WTC11 (cell line): ENCODE measurements at places on chromosomes 3 and 15.
A peak's percentile ranks its signal among the peaks of the same experiment; 100 is the strongest.

DNA sequence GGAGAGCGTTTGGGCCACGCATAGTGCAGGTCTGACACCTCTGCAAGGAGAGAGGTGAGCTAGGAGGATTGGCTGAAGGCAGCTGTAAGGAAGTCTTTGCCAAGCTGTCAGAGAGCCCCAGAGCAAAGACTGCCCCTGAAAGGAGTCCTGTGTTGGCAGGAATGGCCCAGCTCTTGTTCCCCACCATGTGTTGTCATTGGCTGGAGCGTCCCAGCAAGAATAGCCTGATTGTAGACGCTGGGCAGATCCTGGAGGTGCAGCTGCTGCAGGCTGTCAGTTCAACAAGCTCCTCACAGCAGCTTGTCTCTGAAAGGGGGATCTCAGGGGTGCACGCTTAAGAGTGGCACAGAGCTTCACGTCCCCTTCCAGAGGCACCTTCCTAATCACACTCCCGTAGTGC lies 237.6 kb downstream of the FEZF2 start:
- H3K4me1 ChIP-seq, result peaks cover 6% of the 10 kb centered on the region
- no peak overlapping the region for H3K4me3 ChIP-seq
- no peak overlapping the region for H3K27ac ChIP-seq
- no peaks in the 10 kb centered on the region for H3K27me3 ChIP-seq
- DNase-seq, result no peak

DNA sequence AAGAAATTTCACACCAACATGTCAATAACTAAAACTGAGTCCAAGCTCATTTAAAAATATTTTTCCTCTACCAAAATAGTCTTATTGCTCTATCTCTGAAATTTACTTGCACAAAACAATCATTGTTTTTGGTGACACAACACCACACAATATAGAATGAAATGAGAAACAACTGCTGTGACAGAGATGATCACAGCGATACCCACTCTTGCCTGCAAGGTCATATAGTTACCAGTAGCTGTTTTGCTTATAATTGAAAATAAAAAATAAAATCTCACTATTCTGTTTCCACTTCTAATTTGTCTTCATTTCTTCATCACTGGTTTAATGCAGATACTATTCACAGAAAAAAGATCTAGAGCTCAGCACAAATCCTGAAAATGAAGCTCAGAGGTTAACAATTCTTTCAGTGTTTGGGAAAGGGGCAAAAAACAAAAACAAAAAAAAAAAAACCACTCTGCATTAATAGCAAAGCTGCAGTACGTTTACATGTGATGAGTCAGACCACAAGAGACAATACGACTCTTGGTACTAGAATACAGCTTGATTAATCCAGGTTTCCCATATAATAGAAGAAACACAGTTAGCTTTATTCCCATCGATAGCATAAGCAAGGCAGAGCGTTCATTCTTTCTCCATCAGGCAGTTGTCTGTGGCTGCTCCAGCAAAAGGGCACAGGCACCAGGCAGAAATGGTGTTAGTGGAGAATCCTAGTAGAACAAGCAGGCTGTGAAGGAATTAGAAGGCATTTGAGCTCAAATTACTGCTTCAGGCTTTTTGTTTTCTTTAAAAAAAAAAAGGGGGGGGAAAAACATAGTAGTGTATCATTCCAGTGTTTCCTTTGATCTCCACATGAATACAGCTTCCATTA lies 773 bp downstream of the ANKRD28 start:
- H3K4me3 ChIP-seq, result peak overlapping the region; percentile 48
- DNase-seq, result no peak
- no peaks in the 10 kb centered on the region for H3K27me3 ChIP-seq

DNA sequence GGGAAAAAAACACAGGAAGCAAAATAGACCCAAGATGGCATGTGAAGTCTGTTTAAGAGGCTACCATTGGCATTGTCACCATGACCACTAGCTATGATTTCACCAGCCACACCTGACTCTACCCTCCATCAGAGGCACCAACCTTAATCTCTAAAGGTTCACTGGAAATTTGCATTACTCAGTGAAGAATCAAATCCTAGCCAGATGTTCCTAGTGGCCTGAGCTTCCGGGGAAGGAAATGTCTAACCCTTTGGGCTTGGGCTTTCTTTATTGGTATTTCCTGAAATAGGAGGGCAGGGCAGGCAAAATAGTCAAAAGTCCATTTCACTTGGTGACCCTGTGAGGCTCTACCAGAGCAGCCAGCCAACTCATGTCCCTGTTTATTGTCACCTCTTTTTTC lies 110.9 kb upstream of the PHLDB2 start:
- H3K27me3 ChIP-seq, result no peaks in the 10 kb centered on the region
- no peak overlapping the region for H3K27ac ChIP-seq
- peaks cover 60% of the 10 kb centered on the region for H3K4me1 ChIP-seq
- peaks cover 3% of the 10 kb centered on the region; the same call in 1 of the 2 replicates for H3K36me3 ChIP-seq
- H3K4me3 ChIP-seq, result no peak overlapping the region

DNA sequence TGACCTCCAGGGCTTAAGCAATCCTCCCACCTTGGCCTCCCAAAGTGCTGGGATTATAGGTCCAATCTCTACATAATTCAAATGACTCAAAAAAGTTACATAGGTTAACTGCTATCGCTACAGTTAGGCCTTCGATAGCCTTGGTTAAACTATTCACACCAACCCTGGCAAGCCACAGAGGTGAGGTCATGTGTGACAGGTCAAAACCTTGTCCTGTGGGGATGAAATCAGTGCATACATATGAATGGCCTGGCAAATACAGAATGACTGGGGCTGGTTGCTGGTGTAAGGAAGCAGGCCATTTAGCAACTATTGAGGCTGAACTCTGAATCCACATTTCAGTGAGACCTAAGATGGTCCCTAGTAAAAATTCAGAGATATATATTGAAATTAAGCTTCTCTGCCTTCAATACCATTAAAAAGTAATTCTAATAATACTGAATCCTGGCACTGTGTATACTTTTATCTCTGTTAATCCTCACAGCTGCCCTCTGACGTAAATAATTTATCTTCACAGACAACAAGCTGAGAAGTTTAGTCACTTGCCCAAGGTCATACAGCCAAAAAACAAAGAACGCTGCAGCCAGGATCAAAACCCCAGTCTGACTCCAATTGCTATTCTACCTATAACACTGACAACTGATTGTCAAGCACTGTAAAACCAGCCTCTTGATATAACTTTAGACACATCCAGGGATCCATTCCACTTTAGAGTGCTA lies 35.3 kb downstream of the MKRN2 start:
- H3K4me1 ChIP-seq, result no peaks in the 10 kb centered on the region
- H3K27me3 ChIP-seq, result no peaks in the 10 kb centered on the region
- peaks cover 62% of the 10 kb centered on the region for H3K36me3 ChIP-seq
- no peak for DNase-seq

- H3K27ac ChIP-seq, result no peak overlapping the region
- peaks cover 10% of the 10 kb centered on the region for H3K36me3 ChIP-seq
Measured at GRCh38 chr3:70607469-70607868, 295.0 kb upstream of the MDFIC2 start.

DNA sequence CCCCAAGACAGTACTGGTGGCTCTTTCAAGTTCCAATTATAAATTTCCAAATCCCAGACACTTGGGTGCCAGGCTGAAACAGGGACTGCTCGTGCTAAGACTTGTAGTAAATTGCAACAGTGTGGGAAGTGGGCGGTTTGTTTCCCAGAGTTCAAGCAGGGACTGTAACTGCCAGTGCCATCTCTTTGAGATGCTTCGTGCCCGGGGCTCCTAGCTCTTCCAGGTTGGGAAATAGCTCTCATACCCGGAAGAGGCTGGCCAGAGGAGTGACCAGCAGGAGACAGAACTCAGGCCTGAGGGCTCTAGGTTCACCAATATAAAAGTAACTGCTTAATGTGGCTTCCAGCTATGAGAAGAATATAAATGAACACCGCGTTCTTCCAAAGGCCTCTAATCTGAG lies 54.0 kb upstream of the NEO1 start:
- no peak for DNase-seq
- no peaks in the 10 kb centered on the region for H3K36me3 ChIP-seq
- no peak overlapping the region for H3K4me3 ChIP-seq
- H3K27ac ChIP-seq, result no peak overlapping the region
- peaks cover 5% of the 10 kb centered on the region for H3K4me1 ChIP-seq

DNA sequence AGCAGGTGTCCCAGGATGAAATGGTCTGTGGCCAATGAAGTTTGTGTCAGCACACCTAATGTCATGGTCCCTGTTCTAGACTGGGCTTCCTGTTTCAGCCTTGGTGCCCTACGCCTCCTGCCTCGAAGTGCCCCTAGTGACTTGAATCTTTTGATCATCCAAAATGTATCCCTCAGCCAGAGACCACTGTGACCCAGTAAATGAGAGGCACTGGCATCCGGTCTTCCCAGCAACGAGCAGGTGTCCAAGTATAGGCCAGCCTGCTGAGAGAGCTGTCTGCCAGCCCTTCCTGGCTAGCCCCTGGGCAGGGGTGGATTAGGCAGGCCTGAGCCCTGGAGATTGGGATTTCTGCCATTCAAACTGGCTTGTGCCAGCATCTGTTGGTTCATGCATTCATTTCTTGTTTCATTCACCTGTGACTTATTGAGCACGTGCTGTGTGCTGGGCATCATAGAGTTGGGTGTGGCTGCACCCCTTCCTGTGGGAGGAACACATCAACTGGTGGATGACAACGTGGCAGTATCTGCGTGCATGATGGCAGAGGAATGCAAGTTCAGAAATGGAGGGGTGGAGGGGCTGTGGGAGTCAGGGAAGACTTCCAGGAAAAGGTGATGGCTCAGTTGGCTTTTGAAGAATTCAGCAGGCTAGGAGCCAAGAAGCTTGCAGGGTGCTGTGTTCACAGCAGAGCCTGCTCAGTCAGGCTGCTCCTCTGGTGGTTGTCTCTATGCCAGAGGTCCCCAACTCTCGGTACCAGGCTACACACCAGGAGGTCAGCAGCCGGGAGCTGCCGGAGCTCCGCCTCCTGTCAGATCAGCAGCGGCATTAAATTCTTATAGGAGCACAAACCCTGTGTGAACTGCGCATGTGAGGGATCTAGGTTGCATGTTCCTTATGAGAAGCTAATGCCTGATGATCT lies 21.6 kb downstream of the ESYT3 start:
- no peaks in the 10 kb centered on the region for H3K27me3 ChIP-seq
- peaks cover 9% of the 10 kb centered on the region; the same call in 1 of the 2 replicates for H3K4me1 ChIP-seq
- no peak for DNase-seq
- H3K27ac ChIP-seq, result no peak overlapping the region
- peaks cover 14% of the 10 kb centered on the region for H3K36me3 ChIP-seq
- no peak overlapping the region for H3K4me3 ChIP-seq

GRCh38 chr15:41161336-41161735 lies 45.3 kb upstream of the INO80 start:
- no peaks in the 10 kb centered on the region for H3K27me3 ChIP-seq
- H3K36me3 ChIP-seq, result no peaks in the 10 kb centered on the region
- H3K4me1 ChIP-seq, result no peaks in the 10 kb centered on the region
- no peak overlapping the region for H3K27ac ChIP-seq
- H3K4me3 ChIP-seq, result no peak overlapping the region

DNA sequence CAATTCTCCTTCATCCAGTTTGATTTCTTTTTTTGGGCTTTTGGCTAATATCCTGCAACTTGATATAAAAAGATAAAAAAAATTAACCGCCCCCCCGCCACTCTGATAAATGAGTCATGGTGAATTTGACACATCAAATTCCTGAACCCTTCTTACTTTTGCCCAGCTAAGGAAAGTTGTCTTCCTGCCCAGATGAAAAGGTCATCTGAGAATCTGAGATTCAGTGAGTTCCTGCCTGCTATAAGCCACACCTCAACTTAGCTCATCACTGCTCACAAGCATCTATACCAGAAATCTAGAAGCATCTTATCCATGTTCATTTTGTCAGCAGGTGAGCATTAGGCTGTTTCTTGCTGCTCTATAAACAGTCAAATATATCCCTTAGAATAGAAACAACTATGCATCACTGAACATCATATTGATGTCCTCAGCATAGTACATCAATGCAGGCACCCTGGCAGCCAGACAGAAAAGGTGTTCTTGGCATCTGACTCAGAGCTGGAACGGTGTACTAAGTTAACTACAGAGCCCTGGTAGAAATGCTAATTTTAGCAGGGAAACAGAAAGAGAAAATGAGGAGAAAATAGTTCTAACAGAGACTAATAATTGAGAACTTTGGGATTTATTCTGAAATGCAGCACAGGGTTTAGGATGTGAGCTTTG lies 77.1 kb downstream of the SEMA6D start:
- peaks cover 23% of the 10 kb centered on the region for H3K4me1 ChIP-seq
- no peak for DNase-seq
- no peak overlapping the region for H3K4me3 ChIP-seq
- H3K27ac ChIP-seq, result no peak overlapping the region

DNA sequence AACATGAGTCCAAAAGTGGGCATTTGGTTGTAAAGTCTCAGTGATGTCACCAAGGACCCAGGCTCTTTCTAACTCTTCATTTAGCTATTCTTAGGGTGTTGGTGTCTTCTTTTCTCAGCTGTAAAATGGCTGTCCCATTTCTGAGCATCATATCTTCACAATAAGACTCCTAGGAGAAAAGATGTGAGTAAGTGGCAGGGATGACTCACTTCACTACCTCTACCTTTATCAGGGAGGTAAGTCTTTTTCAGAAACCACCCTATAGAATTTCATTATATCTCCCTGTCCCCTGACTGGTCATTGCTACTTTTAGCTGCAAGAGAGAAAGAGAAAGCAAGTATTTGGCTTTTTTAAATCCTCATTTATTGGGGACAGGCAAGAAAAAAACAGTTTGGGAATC lies 300.2 kb upstream of the RBMS3 start:
- no peaks in the 10 kb centered on the region for H3K27me3 ChIP-seq
- H3K4me3 ChIP-seq, result no peak overlapping the region
- H3K36me3 ChIP-seq, result no peaks in the 10 kb centered on the region
- DNase-seq, result no peak
- H3K4me1 ChIP-seq, result no peaks in the 10 kb centered on the region

DNA sequence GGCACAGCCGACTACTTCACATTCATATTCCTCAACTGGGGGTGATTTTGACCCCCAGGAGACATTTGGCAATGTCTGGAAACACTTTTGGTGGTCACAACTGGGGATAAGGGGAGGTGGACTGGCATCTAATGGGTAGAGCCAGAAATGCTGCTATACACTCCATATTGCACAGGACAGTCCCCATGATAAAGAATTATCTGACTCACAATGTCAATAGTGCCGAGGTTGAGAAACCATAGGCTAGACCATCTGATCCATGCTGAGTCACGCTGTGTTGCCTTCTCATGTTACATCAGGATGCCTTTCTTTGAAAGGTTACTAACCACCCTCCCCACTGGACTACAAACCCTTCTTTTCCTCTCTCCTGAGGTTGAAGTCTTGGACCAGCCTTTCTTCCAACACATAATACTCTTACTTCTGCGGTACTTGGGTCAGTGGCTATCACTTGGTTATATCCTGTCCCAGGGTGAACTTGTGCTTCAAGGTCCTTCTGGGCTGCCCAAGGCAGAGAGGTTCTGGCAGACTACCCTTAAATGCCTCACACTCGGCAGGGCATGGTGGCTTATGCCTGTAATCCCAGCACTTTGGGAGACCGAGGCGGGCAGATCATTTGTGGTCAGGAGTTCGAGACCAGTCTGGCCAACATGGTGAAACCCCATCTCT lies 68.8 kb downstream of the CTNNB1 start:
- H3K27ac ChIP-seq, result no peak overlapping the region
- H3K27me3 ChIP-seq, result 0 out of 2 replicates have a peak, but pooled peaks cover 4% of the 10 kb centered on the region
- no peak overlapping the region for H3K4me3 ChIP-seq
